ENCODE measurements at places on chromosomes 2 and 18.

- no peak for DNase-seq
These were observed 57.6 kb downstream of the SMAD7 start for GRCh38 chr18:48893061-48893607.

- DNase-seq = no peak
These were observed 102.1 kb upstream of the RAB27B start for GRCh38 chr18:54726143-54726542.

DNA sequence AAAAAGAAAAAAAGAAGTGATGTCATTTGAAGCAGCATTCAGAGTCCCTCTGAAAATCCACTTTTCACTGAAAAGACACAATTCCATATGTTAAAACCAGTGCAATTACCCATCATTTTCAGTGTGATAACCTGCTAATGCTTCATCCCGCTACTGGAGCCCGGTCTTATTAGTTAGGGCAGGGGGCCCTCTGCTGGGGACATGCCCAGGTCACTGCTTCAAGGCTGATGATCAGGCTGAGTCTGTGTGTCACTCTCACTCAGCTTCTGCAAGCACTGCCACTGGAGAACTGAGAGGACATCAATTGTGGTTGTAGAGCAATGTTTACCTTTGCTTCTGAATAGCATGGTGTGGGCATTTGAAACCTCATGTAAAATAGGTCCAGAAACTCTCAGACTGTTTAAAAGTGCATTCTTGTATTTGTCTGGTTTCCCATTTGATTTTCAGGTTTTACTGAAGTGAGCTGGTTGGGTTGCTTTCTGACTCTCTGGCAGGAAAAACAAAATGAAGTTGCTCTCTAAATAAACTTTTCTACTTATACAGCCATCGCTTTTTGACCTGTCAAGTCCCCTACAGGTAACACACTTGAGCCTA is 49.2 kb upstream of the NXPH2 start:
- DNase-seq = no peak

GRCh38 chr18:68406761-68407160 is 308.1 kb downstream of the TMX3 start:
- DNase-seq = no peak

- no peak for DNase-seq
These were observed 111.4 kb upstream of the GLS start for GRCh38 chr2:190769258-190769657.

- DNase-seq = no peak
These were observed 131.1 kb downstream of the LTBP1 start for GRCh38 chr2:33077844-33078243.

DNA sequence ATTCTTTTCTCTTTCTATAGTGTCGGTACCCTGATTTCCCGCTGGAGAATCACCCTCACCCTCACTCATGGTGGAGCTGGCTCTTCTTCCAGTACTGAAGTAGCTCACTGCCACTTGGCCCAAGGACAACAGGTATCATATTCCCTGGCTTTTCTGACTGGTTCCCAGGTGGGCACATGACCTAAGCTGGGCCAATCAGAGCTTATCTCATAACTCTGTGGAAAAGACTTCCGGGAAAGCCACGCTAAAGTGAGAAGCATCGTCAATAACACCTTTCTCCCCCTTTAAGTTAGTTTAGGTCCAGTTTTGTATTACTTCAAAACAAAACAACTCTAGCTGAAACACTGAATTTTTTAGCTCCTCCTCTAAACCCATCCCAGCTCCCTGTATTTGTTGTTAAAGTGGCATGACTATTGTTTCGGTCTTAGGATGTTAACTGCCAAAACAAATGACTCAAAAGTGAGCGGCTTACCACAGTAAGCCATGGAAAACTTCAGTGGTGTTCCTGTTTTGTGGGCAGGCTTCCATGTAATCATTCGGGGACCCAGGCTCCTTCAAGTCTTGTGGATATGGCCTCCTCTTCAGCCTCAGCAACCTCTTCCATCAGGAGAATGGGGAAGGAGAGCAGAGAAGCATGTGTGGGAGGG is 137.4 kb upstream of the DLX2 start:
- no peak for DNase-seq

DNA sequence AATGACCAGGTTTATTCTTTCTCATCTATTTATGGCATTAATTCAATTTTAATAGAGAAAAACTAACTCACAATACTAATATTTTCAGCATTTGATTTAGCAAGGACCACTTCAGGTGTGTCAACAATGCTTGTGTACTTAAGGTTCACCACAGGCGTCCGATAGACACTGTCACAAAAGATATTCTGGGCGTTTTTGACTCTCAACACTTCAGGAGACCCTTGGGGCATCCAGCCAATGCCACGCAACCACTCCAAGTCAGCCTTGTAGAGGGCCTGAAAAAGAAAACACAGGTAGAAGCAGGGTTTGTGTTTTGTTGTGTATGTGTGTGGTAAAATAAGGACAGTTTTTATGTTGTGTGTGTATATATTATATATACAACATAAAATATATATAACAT is 158.2 kb downstream of the NEB start:
- no peak for DNase-seq

DNA sequence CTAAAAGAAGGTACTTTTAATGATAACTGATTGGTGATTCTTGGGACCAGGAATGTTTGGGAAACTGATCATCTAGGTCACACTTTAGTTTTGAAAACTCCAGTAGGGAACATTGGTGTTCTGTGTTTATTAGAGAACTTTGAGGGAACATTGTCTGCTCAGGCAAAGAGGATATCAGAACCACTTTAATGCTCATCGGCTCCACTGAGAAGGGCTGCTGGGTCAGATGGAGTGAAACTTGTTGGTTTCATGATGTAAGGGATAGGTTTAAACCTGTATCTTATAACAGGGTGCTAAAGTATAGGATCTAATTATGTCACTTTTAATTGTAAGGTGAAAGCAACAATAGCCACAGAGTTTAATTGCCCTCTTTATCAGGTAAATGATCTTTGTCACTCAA is 14.2 kb upstream of the POLI start:
- DNase-seq = no peak

- DNase-seq = no peak
These were observed 73.2 kb downstream of the TNFRSF11A start for GRCh38 chr18:62398291-62398690.

DNA sequence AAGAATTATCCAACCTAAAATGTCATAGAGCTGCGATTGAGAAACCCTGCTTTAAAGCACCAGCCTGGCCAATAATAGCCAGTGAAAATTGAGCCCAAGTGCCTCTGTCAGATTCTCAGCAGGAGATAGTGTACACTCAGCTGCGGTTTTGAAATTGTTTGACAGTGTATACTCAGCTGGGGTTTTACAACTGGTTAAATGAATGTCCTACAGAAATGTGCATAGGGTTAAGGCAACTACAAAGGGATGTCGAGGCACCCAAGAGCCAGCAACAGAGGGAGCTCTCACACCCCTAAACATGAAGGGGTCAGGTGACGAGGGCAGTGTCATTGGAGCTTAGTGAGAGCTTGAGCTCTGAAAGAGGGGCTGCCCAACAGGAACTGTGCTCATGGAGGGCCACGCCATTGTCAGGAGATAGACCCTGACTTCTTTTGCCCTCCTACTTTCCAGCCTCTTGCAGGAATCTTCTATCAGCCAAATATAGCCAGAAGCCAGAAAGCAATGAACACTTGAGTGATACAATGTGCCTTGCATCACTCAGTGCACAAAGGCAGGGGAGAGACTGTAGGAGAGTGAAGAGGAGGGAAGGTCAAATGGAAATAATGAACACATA is 15.1 kb downstream of the ACTG2 start:
- peak; percentile 24 for DNase-seq

DNA sequence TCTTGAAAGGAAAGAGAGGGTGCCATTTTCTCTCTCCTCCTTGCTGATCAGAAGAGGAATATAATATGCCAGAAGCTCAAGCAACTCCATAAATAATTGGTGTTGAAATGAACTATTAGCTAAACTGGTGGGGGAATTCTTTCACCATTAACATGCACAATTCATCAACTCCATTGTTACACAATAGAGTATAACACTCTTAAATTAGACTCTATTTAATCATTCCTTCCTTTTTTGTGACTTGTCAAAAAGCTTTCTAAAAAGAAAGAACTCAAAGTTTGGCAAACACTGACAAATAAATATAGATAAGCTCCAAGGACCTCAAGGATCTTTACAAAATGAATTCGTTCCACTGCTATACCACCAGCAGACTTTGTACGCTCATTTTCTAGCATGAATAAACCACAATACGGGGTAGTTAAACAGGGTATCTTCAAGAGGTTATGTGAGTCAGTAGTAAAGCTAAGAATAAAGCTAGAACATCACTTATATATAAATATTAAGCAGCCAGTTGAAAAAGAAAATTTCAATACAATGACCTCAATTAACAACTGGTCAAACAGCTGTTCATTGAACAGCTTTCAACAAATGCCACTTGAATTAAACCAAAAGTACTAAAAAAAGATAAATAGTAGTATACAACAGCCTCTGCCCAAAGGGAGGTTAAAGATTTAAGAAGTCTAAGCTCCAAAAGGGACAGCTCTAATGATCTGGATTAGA is 6.4 kb downstream of the TRAK2 start:
- DNase-seq = no peak

DNA sequence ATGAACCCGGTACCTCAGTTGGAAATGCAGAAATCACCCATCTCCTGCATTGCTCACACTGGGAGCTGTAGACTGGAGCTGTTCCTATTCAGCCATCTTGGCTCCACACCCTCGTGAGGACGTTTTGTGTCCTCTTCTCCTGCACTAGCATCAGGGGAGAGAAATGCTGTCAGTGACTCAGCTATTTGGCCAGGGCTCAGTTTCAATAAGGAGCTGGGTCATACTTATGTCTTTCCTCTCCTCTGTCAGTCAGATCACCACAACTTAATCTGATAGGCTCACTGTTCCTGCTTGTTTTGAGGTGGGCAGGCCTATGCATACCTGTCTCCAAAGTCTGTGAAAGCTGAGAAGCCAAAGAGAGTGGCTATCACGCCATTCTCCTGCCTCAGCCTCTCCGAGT is 921.2 kb downstream of the DCC start:
- DNase-seq = no peak

DNA sequence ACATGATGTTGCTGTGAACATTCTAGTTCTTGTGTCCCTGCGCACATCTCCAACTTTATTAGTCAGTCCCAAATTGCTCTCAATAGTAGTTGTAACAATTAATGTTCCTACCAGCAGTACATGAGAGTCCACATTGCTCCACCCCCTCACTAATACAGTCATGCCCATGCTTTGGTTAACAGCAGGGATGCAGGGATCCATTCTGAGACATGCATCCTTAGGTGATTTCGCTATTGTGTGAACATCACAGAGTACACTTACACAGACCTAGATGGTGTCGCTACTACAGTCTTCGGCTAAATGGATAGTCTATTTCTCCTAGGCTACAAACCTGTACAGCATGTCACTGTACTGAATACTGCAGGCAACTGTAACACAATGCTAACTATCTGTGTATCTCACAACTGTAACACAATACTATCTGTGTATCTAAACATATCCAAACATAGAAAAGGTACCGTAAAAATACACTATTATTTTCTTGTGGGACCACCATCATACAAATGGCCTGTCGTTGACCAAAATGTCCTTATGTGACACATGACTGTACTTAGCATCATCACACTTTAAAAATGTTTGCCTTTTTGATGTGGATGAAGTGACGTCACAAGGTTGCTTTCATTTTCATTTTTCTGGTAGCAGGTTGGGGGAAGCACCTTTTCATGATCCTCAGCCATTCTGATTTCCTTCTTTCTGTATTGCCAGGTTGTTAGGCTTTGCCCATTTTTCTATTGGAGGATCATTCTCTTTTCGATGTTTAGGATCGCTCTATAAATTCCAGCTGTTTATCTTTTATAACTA is 82.9 kb upstream of the RNF152 start:
- DNase-seq = no peak

- DNase-seq = no peak
These were observed 402.8 kb upstream of the DSEL start for GRCh38 chr18:67919316-67919715.

DNA sequence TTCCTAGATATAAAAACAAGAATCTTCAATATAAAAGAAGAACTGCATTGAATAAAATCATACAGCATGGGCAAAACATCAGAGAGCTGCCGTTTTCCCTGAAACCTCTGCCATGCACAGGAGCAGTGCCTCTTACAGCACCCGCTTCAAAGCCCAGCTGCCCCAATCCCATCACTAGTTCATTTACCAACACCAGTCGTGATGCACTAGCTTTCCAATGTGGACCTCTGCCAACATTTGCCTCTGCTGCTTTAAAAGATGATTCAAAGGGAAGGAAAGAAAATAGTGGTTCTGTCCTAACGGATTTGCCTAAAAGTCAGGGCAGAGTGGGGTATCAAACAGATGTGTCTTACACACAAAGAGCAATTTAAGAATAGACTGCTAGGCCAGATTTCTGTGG is 43.4 kb upstream of the AP1S3 start:
- no peak for DNase-seq

DNA sequence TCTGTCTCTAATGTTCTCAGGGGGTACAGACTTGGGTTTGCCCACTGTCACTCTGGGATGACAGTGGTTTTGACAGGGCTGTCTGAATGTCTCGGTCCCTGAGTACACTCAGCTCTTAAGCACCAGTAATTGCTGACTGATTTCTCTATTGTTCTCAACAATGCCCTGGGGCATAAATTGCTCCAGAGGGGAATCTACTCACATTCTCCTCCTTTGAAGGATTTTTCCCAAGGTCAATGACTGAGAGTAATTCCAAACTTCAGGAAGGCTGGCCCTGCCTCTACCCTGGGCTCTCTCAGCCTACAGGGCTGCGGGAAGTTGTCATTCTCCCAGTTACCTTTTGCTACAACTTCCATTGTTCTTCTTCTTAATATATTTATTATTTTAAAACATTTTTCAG is 36.5 kb downstream of the MC2R start:
- no peak for DNase-seq

GRCh38 chr2:111186933-111187332 is 66.2 kb downstream of the BCL2L11 start:
- DNase-seq = no peak

GRCh38 chr2:28855193-28855592 is 14.9 kb downstream of the TRMT61B start:
- no peak for DNase-seq

GRCh38 chr2:233823731-233824121 is 30.6 kb downstream of the HJURP start:
- no peak for DNase-seq

DNA sequence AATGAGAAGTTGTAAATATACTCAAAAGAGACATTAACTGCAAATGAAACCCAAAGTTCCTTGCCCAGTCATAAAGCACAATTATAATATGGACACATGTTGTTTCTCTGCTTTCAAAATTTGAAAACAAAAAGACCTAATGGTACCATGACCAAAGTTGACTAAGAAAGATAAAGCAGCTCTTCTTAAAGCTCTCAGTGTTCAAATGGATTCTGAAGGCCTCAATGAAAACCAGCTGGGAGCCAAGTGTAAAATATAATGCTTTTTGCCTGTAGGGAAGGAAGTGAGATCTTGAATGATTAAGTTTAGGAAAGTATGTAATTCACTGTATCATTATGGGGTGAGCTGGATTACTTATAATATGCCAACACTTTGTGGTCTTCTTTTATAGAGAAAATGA is 178.6 kb downstream of the SATB2 start:
- DNase-seq = no peak

- peak; percentile 34 for DNase-seq
These were observed 12.8 kb upstream of the HMSD start for GRCh38 chr18:63936156-63936931.
